ENCODE measurements at places on chromosomes 13 and 19.

DNA sequence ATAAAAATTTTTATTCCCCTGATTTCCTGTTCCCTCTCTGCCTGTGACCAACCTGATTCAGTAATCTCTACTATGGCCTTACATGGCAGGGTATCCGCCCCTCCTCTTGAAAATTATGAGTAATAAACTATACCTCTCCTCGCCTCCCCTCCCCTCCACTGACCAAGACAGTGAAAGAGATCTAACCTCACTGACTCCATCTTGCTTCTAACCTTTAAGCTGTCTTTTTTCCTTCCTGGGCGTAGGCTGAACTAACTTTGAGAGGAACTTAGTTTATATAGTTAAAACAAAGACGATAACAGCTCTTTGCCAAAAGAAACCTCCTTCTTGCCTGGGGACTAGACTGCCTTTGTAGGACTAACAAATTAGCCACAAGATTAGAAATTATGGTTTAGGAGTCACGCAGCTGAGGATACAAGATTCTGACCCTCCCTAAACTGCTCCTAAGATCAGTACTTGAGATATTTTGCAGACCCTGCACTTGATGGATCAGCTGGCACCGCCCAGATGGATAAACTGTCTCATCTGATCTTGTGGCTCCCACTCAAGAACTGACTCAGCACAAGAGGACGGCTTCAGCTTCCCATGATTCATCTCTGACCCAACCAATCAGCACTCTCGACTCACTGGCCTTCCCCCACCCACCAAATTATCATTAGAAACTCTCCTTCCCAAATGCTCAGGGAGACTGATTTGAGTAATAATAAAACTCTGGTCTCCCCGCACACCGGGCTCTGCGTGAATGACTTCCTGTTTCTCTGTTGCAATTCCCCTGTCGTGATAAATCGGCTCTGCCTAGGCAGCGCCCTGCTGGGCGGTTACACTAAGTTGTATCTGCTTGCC is 187.1 kb downstream of the TDRD3 start:
- no peak for DNase-seq

DNA sequence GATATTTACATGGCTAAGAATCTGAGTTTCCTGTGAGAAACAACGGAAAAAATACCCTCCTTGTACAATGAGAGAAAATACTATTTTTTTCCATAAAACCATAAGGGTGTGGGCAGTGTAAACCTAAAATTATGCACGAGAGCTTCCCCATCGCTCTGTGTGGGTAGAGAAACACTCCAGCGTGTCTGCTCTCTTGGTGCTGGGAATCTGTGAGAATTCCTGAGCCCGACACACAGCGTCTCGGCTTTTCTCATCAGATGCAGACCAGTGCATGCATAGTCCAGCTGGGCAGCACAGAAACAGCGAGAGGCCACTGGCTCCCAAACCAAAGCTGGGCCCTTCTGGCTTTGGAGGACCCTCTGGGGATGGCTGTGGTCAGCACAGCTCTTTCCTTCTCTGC is 12.0 kb downstream of the PLPP2 start:
- DNase-seq, result no peak

DNA sequence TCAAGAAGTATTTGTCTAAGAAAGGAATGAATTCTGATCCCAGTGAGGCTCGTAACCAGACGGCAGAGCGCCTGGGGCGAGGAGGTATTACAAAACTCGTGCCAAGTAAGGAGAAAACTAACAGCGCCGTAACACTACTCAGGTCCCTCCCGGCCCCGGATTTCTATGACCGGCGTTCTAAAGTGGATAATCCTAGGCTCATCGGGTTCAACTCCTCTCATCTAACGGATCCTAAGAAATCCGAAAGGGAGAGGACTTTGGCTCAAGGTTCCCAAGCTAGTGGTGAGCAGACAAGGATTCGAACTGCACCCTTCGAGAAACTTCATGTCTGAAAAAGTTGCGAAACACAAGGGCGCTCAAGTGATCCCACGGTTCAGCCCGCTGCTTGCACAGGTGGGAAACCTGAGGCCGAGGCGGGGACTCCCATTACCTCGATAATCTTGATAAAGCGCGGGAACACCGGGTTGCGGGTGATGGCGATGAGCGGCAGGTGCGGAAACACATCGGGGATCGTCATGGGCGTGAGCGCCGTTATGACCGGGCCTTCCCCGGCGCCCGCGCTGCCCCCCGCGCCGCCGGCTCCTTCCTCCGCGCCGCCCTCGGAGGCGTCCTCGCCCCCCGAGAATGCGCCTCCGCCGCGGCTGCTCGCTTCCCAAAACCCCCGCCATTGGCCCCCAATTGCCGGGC is 529 bp downstream of the LONP1 start:
- DNase-seq, result peak; percentile 8

DNA sequence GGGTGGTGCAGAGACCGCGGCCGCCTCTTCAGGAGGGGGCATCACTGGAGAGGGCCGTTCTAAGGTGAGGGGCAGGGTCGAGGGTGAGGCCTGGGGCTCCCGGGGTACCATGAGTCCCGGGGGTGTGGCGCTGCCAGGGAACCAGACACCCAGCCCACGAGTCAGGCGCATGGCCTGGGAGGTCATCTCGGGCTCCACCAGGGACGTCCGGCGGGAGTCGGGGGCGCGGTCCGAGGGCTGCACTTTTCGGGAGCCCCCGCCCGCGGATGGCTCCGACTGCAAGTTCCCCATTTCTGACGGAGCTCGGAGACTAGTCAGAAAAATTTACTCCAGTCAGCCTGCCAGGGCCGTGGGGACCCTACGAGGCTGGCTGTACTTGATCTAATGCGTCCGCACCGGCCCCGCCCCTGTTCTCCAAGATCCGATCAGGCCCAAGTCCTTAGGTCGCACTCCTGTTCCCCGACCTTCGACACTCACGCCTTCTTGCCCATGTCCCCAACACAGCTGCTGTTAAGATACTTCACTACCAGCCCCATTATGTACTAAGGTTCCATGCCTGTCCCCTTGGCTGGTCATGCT is 774 bp downstream of the GGN start:
- no peak for DNase-seq

DNA sequence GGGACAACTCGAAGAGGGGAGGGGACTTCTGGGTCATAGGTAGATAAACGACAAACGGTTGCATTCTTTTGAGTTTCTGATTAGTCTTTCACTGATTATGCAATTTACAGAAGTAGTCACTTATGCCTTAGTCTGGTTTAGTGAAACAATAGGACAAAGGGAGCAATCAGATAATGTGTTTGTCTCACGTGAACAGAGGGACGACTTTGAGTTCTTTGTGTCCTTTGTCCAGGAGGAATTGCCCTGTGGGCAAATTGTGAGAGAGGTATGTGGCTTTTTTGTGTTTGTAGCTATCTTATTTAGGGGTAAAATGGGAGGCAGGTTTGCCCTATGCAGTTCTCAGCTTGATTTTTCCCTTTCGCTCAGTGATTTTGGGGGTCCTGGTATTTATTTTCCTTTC is 362.9 kb upstream of the PCDH20 start:
- no peak for DNase-seq

GRCh38 chr13:78787190-78787589 is 128.2 kb upstream of the OBI1 start:
- DNase-seq, result no peak

- DNase-seq, result no peak
Measured at GRCh38 chr19:7477758-7478157, 11.1 kb downstream of the PEX11G start.

- no peak for DNase-seq
Measured at GRCh38 chr13:108368250-108368905, 98.9 kb downstream of the TNFSF13B start.

- no peak for DNase-seq
Measured at GRCh38 chr13:113924184-113924901, 49.5 kb downstream of the C13orf46 start.

- DNase-seq, result no peak
Measured at GRCh38 chr19:19238126-19238894, 26.6 kb downstream of the NCAN start.

GRCh38 chr13:41978007-41978406 is 17.1 kb upstream of the VWA8 start:
- no peak for DNase-seq

DNA sequence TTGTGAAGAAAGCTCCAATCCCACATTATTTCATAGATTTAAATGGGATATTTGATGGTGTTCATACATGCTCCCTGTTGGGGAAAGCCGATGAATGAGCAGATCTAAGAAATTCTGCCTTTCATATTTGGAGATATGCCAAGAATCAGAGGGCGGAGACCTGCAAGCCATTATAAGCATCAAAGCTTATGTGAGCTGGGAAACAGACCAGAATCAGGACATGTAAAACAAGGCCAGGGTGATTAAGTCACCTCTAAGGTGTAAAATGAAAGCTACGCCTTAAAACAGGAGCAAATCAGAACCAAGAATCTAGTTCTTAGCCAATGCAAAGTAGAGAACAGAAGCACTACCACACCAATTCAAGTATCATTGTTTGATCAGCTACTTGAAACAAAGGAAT is 392.4 kb downstream of the DCT start:
- no peak for DNase-seq
